Caudate nucleus (tissue), 63 donors: ENCODE measurements at places on chromosomes 4 and X.

DNA sequence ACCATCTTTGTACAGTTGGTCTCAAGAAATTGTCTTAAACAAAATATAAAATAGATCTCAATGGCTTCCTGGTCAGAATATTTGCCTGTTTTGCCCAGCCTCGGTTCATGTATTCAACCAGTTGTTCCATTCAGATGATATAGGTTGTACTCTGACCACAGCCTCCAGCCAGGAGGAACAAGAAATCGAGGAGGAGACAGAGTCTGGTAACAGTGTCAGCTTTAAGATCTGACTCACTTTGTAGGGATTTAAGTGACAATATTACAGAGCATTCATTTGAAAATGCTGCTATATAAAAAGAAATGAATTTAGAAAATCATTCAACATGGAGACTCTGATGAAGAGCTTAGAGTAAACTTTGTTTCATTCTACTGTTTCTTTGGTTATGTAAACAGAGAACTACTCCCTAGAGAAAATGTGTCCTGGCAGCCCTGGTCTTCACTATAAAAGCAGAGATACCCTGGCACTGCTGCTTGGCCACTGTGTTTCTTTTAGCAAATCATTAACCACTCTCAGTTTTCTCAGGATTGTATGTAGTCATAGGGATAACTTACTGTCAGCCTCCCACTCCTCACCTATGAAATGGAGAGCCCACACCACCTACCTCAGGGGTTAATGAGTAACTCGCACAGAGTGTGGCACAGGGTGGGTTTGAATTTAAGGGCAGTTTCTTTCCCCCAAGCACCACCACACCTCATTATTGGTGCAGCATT lies 53.5 kb downstream of the PAGE2 start:
- no peak for DNase-seq

DNA sequence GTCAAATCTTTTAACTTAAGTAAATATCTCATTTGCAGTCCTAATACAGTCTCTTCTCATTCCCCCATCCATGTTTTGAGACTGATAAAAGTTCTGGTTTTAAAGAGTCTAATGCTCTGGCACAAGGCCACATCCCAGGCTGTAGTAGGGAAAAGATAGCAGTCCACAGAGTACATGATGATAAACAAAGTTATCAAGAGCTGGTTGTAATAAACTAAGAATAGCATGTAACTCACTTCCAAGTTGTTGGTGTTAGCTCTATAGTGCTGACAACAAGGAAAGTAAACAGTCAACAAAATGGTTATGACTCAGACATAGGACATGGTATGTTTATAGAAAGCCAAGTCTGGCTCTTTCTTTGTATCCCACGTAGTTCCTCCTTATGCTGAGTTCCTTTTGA lies 21.8 kb upstream of the AREG start:
- no peak for DNase-seq

DNA sequence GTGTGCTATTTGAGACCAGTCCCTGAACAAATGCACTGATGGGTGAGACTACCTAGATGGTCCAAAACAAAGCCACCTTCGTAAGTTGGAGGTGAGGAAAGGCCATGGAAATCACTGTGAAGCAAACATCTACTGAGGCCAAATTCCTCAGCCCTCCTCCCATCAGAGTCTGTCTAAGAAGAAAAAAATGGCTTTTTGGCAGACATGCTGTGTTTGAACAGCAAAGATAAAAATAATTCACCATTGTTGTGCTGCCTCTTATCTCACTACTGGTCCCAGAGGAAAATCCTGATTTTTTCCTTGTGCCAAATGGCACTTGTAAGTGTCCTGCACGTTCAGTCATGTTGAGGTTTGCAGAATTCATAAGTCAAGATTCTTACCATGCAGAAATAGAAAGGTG lies 7.9 kb downstream of the MAGEB18 start:
- DNase-seq = no peak

- DNase-seq = no peak
Observed at GRCh38 chrX:99939883-99940232, 470.2 kb downstream of the PCDH19 start.

DNA sequence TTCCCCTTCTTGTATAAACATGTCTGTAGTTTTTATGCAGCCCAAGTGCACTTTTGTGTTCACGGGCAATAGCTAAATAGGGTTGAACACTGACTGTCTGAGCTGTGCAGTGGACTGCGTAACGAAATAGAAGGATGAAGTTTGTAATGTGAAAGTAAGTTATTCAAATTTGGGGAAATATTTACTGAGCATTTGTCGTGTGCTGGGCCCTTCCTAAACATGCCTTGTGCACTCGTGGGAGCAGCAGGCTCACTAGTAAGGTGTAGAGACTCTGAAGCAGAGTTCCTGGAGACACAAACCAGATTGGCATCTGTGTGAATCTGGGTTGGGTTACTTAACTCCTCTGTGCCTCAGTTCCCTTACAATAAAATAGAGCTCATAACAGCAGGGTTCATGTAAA lies 51.7 kb upstream of the C1QTNF7 start:
- DNase-seq = no peak

DNA sequence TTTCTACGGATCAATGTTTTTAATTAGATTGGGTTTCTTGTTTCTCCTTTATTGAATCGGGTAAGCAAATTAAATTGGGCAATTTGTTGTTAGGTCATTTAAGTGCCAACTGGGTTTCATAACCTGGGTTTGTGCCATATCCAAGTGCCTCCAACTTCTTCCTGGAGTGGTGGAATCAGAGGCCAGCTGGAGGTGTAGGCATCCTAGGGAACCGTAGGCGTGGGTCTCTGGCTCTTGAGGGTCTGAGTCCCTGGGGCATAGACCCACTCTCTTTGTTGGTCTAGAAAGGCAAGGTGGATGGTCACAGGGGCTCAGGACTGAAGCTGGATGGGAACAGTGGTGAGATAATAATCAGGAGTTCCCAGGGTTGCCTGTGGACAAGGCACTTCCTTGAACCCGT lies 18.3 kb downstream of the CNGA2 start:
- no peak for DNase-seq

GRCh38 chr4:97762115-97762512 lies 381.2 kb downstream of the STPG2 start:
- no peak for DNase-seq

DNA sequence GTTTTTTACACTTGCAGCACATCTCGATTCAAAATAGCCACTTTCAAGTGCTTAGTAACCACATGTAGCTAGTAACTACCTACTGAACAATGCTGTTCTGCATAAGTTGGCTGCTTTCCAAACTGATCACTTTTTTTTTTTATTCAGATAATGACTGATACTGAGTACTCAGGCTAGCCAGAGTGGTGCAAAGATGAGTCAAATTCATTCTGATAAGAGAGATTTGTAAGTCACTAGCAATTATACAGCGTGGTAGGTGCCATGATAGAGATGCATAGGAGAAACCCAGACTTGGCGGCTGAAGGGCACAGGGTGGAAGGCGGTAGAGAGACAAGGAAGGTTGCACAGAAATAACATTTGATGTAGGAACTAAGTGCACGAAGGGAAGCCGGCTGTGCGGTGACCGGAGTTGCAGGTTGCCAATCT lies 357 bp upstream of the IGBP1 start:
- no peak for DNase-seq

- DNase-seq = no peak
Observed at GRCh38 chrX:109709129-109709631, 23.9 kb downstream of the ACSL4 start.

- no peak for DNase-seq
Observed at GRCh38 chr4:150316332-150317205, 238.3 kb downstream of the DCLK2 start.
